ENCODE measurements at places on chromosomes 4 and X.

DNA sequence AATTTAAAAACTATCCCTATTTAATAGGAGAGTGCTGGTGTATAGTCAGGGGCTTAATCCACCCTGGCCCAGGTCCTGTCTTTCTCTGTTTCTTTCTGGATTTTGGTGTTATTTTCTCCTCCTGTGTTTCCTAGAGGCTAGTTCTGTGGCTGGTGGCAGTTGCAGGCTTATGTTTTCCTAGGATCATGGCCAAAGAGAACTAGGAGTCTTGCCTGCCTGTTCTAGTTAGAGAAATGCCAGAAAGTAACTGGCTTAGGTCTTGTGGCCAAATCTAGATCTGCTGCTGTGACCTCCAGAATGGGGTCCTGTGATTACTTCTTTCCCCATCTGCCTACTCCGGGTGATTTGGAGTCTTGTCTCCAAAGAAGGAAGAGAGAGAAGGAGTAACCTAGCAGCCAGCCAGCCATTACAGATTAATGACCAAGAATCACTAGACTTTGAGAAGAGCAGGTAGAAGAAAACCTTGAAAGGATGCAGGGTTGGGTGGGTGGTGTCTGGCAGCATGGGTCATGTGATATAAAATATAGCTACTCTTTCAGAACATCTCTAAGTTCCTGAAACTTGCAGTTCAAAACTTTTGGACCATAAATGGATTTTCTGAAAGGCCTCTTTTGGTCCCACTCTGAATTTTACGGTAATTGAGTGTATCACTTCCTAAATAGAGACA is 117.9 kb downstream of the STIM2 start:
- DNase-seq: no peak

GRCh38 chrX:105894721-105895120 is 72.4 kb downstream of the NRK start:
- DNase-seq: no peak

DNA sequence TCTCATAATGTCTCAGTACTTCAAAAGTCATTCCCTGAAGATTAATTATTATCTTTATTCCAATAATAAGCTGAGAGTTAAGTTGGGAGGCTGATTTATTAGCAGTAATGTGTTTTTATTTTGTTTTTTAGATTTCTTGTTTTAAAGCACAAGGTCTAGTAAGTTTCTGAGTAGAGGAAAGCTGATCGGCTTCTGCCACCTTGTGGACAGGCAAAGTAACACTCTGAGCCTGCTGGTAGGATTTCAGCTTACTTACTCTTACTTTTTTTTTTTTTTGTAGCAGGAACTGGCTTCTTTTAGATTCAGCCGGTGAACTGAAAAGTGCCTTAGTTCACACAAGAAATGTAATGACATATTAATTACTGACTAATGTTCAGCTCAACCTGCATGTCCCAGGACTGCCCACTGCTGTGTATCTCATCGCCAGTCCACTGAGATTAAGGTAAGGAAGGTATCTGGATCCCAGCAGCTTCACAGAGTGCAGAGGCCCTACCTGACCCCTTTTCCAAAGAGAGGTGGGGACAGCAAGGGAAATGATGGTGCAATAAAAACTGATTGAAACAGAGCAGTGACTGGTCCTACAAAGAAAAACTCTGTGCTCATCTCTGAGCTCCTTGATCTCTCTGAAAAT is 126.5 kb downstream of the ADGRA3 start:
- DNase-seq: no peak

GRCh38 chrX:120504569-120504968 is 35.5 kb upstream of the LAMP2 start:
- no peak for DNase-seq

DNA sequence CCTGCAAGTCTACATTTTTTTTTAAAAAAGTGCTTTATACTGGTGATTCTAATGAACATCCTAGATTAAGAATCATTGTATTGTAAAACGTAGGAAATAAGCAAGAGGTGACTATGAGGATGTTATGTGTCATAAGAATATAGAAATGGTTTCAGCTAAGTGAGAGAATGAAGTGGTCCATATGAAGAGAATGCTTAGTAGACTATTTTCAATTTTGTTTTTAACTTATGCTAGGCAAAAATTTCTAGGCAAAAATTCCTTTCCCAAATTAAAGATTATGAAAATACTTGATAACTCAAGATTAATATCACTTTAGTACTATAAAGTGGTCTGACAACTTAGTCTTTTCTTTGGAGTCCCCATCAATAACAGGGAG is 825 bp downstream of the DYNLT3 start:
- no peak for DNase-seq

- DNase-seq: no peak
Observed at GRCh38 chrX:85611926-85612325, 232.5 kb upstream of the POF1B start.

Data from stimulated activated CD8-positive, alpha-beta memory T cell treated with anti-CD3 and anti-CD28 coated beads, Interleukin-2, amount 100 ng/mL, for 1 hour (primary cell).